Right cardiac atrium (tissue), 5 donors: ENCODE measurements at places on chromosomes 6 and 20. TPM values are rescaled to one million over a fixed set of nuclear protein-coding genes. Genes with fewer than 3 reads are reported as not detected.

PMEPA1 gene
- 82.0 TPM for total RNA-seq

LY86 gene
- 1.8 TPM for total RNA-seq

SPEF1 gene
- total RNA-seq = not detected

CDH26 gene
- 1.3 TPM for total RNA-seq

MUCL3 gene
- total RNA-seq = not detected

DLK2 gene
- 0.42 TPM for total RNA-seq

LY6G5C gene
- 2.3 TPM for total RNA-seq

GINS1 gene
- 0.51 TPM for total RNA-seq

BAG2 gene
- total RNA-seq = 17.8 TPM

BPIFB4 gene
- total RNA-seq = 0.62 TPM

NHLRC1 gene
- 2.2 TPM for total RNA-seq

EFCAB8 gene
- 0.20 TPM for total RNA-seq

TPBG gene
- 7.8 TPM for total RNA-seq

OR2J3 gene
- total RNA-seq = not detected

SLC24A3 gene
- total RNA-seq = 0.76 TPM

ARG1 gene
- not detected for total RNA-seq

C20orf141 gene
- not detected for total RNA-seq

SDC4 gene
- 62.3 TPM for total RNA-seq

HFE gene
- total RNA-seq = 7.4 TPM

MEP1A gene
- total RNA-seq = not detected

TBC1D7 gene
- total RNA-seq = 21.0 TPM

BFSP1 gene
- 0.64 TPM for total RNA-seq

RBM39 gene
- total RNA-seq = 173 TPM

DZANK1 gene
- 1.0 TPM for total RNA-seq

PCSK2 gene
- 1.9 TPM for total RNA-seq

KCNK16 gene
- not detected for total RNA-seq

GPRC6A gene
- total RNA-seq = not detected

RAD21L1 gene
- total RNA-seq = not detected

FOXA2 gene
- total RNA-seq = not detected

LZTS3 gene
- total RNA-seq = 26.9 TPM

ASIP gene
- total RNA-seq = 0.67 TPM

NPBWR2 gene
- total RNA-seq = not detected

SHLD1 gene
- total RNA-seq = 13.6 TPM

LINC00237 gene
- not detected for total RNA-seq

EDN3 gene
- total RNA-seq = not detected

GLP1R gene
- total RNA-seq = 9.4 TPM

DSP gene
- total RNA-seq = 250 TPM

RSPO3 gene
- total RNA-seq = 0.62 TPM

MKKS gene
- 28.8 TPM for total RNA-seq

CTCFL gene
- not detected for total RNA-seq

TNNC2 gene
- total RNA-seq = 0.46 TPM

RIMS4 gene
- 2.4 TPM for total RNA-seq

LGSN gene
- not detected for total RNA-seq

L3MBTL1 gene
- total RNA-seq = 5.0 TPM

CPNE5 gene
- total RNA-seq = 31.7 TPM

HTR1B gene
- not detected for total RNA-seq

GDAP1L1 gene
- 2.8 TPM for total RNA-seq

GTF2H4 gene
- 14.1 TPM for total RNA-seq

MAFB gene
- total RNA-seq = 21.2 TPM
